ENCODE measurements at places on chromosomes 4 and X.

DNA sequence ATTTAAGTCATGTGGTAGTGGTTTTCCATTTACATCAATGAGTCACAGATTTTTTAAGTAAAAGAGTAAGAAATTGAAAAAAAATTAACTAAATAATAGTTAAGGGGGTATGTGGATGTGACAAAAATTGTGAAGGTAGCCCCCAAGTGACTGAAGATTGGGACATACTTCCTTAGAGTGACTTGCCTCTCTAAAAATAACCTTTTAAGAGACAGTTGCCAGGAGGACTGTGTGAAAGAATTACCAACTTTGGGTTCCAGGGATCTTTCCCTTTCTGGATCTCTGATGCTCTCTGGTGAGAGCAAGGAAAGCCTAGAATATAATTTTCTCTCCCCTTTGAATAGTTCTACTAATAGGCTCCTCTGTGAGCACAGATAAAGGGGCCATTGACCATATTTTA, 42.7 kb downstream of the NHSL2 start:
- no peak for DNase-seq

DNA sequence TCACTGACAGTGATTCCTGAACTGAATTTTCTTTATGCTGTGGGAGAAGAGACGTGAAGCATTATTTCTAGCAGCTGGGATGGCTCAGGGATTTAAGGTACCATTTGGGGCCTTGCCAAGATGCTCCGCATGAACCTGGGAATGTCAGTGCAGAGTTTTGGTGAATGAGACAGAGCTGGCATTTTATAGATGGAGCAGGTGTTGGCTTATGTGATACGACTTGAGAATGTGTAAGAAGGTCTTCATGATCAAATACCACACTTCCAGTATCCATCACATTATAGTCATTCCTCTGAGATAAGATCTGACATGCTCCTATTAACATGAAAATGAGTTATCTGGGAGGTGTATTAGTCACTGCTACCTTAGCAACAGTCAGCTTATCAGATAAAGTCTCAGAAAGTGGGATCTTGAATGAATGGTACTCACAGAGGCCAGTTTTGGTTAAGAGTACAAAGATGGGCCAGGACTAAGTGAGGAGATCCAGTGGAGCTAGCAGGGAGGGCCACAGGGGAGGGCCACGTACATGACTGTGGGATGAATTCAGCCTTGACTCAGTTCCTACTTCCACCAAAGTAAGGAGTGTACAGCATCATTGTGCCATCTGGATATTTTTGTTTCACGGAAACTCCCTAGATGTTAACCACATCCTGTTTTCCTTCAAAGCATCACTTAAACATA, 116.7 kb downstream of the SPCS3 start:
- DNase-seq = no peak

DNA sequence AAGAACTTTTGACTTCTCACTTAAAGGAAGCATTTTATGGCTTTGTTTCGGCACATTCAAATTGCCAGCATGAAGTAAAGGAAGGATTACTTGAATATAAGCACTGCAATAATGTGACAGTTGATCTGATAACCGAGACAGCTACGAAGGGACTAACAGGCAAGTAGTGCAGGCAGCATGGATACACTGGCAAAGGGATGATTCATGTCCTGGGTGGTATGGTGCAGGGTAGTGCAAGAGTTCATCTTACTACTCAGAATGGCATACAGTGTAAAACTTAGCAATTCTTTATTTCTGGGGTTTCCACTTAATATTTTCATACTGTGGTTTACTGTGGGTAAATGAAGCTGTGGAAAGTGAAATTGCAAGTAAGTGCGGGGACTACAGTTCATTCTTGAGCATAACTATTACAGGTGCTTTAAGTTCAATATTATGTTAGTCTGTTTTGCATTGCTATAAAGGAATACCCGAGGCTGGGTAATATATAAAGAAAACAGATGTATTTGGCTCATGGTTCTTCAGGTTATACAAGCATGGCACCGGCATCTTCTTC, 611.8 kb downstream of the SPOCK3 start:
- DNase-seq = no peak

- no peak for DNase-seq
These were observed 837.3 kb downstream of the PCDH7 start for GRCh38 chr4:31557437-31557836.

Data from activated CD4-positive, alpha-beta T cell treated with anti-CD3 and anti-CD28 coated beads, Interleukin-2, amount 50 U/mL, for 24 hours (primary cell).